Posterior cingulate gyrus (tissue), 11 donors: ENCODE measurements at places on chromosomes 7 and 10.

DNA sequence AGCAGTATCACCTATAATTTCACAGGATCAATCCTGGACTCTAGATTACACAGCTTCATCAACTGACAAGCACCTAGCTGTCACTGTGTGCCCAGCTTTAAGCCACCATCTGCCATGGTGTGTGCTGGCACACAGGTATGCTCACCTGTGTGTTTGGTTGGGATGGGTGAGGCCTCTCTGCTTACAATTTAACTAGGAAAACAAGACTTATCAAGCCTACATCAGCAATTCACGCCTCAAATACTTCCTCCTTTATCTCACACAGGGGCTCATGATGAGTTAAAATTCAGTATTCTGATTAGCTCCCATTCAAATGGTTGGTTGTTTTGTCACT, 608.2 kb downstream of the PARD3 start:
- DNase-seq: no peak

- DNase-seq: no peak
These were observed 33.9 kb upstream of the EEPD1 start for GRCh38 chr7:36119005-36119706.

DNA sequence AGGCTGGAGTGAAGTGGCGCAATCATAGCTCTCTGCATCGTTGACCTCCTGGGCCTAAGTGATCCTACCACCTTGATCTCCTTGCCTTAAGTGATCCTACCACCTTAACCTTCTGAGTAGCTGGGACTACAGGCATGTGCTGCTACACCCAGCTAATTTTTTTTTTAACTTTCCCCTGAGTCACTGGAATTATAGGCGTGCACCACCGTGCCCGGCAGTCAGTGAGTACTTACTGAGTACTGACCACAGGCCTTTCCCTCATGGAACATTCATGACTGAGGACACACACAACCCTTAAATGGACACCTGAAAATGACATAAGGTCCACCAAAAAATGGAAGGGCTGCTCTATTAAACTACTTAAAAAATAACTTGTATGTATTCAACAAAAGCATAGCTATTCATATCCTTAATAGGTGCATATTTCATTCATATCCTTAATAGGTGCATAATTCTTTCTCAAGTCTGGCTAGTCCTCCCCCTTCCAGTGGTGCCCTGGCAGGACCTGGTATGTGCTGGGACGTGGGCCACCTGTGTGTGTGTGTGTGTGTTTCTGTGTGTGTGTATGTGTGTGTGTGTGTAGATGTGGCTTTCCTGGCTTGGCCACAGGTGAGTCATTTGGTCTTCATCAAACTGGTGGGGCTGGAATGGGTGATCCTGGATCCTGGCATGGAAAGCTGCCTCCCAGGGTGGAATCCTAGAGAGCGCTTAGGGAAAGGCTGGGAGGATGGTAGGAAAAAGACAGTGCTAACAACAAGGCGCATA, 3.5 kb downstream of the FAM180A start:
- no peak for DNase-seq

GRCh38 chr7:118657391-118658005, 433.0 kb downstream of the ANKRD7 start:
- no peak for DNase-seq

DNA sequence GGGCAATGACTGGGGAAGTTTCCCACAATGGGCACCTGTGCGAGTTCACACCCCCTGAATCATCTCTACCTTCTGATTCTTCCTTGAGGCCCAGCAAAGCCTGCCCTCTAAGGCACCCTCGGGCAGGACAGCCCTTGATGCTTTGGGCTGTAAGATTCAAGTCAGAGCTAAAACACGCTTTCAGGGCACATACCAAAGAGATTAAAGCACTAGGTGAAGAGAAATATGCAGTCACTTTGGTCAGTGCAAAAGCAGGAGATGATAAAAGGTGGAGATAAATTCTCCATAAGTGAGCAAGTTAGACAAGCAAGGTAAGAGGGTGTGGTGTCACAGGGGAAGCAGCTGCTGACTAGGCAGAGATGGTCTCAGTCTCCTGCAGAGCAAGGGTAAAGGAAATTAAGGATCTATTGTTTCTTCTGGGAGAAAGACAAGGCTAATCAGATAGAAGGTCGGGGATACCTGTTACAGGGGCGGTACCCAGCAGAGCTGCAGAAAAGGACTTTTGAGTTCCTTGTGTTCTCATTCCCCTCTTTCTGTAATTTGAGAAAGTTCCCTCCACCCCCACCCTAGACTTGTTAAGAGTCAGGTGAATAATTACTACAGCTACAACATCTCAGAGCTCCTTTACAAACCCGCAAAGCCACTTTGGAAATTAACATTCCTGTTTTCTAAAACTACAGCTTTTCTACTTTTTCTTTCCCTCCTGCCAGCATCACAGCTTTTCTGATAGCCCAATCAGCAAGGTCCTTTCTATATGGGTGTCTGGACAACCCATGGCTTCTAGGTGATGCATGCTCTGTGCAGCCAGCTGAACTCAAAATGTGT, 26.4 kb downstream of the PDLIM1 start:
- no peak for DNase-seq

- no peak for DNase-seq
These were observed 70.6 kb downstream of the KMT2E start for GRCh38 chr7:105084581-105084980.

DNA sequence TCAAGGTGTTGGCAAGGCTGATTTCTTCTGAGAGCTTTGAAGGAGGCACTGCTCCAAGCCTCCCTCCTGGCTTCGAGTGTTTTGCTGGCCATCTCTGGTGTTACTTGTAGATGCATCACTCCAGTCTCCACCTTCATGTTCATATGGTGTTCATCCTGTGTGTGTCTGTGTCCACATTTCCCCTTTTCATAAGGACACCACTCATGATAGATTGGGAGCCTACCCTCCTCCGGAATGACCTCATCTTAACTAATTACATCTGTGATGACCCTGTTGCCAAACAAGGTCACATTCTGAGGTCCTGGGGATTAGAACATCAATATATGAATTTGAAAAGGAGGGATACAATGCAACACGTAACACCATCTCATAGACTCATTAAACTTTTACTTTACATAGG, 119.0 kb downstream of the CREB5 start:
- no peak for DNase-seq

DNA sequence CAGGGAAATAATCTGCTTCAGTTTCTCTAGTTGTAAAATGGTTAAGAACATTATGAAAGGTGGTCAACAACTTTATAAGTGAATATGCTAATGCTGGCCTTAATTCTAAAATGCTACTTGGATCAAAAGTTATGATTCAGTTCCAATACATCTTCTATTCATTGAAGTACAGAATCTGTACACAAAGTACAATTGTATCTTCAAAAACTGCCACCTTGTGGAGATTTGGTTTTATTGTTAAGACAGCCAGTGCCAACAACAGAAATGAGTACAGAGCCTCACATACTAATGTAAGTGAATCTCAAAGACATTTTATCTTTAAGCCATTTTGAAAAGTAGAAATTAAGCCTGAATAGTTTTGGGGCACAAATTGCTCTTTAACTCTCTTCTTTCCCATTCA, 194.0 kb downstream of the CFTR start:
- no peak for DNase-seq

DNA sequence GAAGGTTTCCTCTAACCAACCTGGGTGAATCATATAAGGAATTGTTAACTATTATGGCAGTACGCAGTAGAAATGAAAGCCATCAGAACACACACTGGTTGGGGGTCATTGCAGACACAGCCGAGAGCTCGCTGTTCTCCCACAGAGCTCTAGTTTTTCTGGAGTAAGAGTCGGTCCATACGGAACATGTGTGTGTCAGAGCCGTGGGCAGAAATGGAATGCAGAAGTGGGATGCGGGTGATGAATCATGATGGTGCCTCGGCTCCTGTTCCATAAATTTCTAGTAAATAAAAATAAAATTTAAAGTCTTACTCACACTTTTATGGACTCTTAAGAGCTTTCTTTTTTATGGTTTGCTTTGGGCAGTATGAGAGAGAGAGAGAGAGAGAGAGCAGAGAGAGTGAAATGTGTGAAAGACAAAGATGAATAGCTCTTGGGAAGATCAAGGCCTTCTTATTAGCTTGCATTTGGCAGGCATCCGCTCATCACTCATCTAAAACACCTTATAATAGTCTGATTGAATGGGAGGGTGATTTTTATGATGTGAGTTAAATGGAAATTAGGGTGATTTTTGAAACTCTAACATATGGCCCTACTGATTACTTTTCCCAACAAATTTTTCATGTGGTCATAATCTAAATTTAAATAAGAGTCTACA, 98.8 kb upstream of the PFKP start:
- no peak for DNase-seq

DNA sequence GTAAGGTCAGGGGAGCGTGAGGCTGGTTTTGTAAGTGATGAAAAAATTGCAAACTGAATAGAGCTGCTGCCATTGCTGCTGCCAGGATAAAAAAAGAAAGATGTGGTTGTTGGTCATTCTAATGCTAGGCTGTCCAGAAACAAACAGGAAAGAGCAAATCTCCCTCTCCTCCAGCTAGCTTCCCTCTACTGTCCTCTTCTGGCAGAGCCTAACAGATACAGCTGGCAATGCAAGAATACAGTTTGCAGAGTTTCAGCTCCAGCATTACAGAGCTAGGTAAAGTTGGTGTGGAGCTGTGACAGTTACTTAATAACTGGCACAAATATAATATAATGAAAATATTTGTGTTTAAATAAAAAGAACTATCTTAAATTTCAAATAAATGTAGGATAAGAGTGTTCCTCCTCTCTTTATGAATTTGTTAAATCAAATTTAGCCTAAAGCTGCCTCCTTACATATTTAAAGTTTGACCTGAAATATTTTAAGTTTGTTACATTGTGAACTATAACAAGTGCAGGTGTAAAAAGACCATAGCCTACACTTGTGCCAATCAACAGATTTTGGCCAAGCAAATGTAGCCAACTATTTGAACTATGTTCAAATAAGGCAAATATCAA, 407.7 kb downstream of the SH2D4B start:
- no peak for DNase-seq

DNA sequence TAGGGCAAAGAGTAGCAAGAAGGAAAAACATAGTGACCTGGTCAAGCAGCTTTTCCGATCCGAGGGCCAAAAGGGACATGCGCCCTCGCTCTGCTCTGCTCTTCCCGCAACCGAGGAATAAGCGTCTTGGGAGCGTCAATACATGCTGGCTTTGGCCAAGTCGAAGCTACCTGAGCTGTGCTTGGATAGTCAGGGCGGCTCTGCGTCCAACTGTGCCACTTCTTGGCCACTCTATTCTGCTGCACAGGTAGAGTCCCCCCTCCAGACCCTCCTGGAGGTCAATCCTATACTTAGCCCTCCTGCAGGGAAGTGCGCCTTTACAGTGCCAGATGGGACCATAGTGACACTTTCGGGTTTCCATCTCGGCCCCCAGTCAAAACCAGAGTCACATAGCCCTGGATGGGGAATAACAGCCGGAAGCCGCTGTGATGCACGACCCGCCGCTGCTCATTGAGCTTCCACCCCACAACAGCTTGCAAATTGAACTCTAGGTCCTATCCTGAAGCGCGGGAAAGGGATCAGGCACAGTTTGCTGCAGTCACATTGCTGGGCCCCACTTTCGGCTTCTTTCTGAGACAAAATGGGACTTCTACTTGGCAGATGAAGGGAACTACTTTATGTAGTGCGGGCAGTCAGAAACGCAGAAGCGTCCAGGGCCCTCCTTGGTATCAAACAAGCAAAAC, 1.1 kb upstream of the HPSE2 start:
- DNase-seq: no peak

- DNase-seq: peak; percentile 6
These were observed 138.0 kb downstream of the DLG5 start for GRCh38 chr10:77788496-77789010.

DNA sequence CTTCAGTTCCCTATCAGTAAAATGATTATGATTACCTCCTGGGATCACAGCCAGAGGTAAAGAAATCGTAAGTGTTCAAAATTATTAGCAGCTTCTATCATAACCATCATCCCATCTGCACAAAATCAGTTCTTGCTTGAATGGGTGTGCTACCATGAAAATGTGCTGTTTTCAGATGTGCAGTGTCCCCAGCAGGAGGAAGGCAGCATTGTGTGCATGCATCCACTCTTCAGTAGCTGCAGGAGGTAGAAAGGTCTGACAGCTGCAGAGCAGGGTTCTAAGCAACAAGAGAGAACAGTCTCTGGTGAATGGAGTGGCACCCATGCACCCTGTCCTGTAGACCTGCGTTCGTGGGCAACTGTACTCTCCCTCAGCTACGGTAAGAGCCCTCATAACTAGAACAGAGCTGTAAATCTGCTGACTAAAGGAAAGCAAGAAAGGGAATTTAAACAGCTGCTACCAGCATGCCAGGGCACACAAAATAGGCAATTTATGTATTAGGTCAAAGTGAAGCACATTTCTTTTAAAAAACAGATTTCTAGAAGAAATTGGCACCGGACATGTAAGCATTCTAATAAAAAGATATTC, 21.2 kb downstream of the VSTM2A start:
- no peak for DNase-seq

GRCh38 chr10:128098631-128099030, 27.6 kb downstream of the MKI67 start:
- DNase-seq: no peak

DNA sequence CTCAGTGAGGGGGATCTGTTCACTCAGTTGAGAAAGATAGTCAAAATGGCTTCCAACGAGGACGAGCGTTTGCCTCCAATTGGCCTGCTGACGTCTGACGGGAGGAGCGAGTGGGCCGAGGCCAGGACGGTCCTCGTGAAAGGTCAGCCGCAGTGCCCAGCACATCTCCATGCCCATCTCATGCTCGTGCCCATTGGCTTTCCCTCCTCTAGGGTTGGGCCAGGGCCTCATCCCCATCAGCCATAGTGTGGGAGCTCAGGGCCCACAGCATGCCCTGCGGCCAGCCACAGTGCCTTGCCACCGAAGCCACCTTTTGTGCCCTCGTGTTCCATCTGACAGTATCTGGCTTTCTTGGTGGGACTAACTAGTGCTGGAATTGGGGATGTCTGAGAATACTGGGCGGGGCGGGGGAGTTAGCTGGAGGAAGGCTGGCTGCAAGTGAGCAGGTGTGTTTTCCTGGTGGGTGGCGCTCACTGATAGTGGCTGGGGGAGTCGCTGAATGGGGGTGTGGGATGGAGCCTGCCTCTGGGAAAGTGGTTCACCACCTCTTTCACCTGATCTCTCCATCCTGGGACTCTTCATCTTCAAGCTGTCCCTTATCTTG, 13.9 kb downstream of the CHAT start:
- no peak for DNase-seq

DNA sequence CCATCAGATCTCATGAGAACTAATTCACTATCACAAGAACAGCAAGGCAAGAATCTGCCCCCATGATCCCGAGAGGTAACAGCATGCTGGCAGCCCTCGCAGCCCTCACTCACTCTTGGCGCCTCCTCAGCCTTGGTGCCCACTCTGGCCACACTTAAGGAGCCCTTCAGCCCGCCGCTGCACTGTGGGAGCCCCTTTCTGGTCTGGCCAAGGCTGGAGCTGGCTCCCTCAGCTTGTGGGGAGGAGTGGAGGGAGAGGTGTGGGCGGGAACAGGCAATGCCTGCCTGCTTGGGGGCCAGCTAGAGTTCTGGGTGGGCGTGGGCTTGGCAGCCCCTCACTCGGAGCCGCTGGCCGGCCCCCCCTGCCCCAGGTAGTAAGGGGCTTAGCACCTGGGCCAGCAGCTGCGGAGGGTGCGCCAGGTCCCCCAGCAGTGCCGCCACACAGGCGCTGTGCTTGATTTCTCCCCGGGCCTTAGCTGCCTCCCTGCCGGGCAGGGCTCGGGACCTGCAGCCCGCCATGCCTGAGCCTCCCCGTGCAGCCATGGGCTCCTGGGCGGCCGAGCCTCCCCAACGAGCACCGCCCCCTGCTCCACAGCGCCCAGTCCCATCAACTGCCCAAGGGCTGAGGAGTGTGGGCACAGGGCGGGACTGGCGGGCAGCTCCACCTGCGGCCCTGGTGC, 24.0 kb upstream of the ZNF438 start:
- DNase-seq: no peak

- DNase-seq: no peak
These were observed 8.3 kb upstream of the EDRF1 start for GRCh38 chr10:125711110-125711750.
